Stimulated activated CD4-positive, alpha-beta T cell treated with anti-CD3 and anti-CD28 coated beads, Interleukin-1b, Interleukin-23, amount 100 ng/mL, for 1 hour (primary cell): ENCODE measurements at places on chromosomes 12 and 14.

GRCh38 chr14:106694638-106695393 lies 1168.4 kb downstream of the TMEM121 start:
- DNase-seq = peak; percentile 55

DNA sequence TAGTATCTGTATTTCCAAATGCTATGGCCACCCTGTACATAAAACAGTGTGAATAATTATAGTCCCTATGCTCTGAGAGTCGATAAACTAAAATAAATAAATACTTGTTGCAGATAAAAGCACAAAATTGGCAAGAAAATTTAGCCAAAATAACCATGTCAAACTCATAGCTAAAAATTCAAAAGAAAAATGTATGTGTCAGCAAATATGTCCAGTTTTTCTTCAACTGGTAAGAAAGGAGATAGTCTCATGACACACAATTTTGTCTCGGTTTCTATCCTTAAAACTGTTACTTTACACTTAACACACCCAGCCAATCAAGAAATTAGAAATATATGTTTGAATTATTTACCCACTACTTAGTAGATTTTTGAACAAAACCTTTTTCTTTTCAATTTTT lies 145.6 kb upstream of the FSCB start:
- DNase-seq = no peak

GRCh38 chr14:93535537-93535936 lies 104.8 kb downstream of the UNC79 start:
- DNase-seq = no peak

DNA sequence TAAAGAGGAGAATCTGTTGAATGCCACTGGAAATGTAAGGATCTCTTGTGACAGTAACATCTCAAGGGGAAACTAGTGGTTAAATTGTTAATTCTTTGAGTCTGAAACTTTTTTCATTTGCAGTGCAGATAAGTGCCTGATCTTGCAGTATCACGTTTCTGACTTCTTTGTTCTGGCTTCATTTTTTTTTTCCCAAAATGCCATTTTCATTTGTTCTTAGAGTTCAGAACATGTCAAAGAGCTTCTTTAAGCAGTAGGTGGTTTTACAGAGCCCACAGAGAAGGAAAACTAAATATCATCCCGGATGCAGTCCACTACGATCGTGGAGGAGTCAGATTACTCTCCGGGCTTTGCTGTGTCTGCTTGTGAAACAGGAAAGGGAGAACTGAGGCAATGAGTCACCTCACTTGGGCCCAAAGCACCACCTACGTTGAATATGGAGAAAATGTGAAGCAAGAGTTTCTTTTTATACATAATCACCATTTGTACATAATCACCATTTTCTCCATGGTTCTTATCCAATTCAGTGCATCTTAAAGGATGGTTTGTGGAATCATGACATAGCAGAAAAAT lies 43.9 kb downstream of the HMGA2 start:
- DNase-seq = no peak

DNA sequence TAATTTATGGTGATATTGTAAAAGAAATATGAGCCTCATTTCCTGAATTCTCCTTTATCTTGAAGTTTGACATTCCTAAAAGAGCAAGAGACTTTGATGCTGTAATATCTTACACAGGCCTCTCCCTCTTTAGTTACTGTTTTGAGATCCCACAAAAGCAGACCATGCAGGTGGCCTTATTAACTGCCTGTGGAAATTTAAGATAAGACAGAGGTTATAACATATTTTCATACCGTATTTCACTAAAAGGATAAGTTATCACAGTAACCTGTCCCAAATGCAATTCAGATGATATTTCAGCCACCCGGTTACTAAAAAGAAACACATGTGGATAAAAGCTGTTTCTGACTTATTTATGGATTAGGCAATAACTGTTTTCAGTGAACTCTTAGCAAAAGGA lies 150.1 kb downstream of the NAV3 start:
- DNase-seq = no peak

DNA sequence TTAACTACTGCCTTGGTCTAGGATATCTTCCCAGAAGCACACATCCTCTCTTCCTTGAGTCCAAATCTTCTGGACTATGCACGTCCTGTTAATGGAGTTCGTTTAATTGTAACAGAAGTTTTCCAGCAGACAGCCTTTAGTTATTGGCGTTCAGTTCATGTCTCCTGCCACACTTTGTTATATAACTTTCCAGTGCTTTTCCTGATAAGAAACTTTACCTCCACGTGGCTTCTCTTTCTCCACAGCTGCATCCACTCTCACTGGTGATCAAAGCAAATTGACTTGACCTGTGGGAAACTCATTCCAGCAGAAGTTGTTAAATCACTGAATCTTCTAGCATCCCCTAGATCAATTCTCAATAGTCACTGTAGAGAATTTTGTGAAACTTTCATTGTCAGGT lies 19.0 kb downstream of the PTPN21 start:
- DNase-seq = no peak

DNA sequence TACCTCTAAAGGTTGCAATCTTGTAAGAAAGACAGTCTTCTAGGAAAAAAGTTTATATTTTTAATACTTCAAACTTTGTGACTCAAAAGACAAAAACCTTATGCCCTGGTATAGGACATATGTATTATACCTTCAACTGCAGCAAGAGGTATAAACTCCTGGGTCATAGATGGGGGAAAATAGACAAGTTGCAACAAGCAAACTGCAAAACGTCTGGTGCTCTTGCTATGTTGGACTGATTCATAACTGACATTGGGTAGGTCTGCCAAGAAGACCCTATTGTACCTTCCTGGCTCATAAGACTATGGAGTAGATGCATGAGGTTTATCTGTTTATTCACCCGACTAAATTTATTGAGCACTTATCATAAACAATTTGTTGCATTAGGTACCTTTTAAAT lies 40.9 kb downstream of the BEST3 start:
- DNase-seq = no peak

DNA sequence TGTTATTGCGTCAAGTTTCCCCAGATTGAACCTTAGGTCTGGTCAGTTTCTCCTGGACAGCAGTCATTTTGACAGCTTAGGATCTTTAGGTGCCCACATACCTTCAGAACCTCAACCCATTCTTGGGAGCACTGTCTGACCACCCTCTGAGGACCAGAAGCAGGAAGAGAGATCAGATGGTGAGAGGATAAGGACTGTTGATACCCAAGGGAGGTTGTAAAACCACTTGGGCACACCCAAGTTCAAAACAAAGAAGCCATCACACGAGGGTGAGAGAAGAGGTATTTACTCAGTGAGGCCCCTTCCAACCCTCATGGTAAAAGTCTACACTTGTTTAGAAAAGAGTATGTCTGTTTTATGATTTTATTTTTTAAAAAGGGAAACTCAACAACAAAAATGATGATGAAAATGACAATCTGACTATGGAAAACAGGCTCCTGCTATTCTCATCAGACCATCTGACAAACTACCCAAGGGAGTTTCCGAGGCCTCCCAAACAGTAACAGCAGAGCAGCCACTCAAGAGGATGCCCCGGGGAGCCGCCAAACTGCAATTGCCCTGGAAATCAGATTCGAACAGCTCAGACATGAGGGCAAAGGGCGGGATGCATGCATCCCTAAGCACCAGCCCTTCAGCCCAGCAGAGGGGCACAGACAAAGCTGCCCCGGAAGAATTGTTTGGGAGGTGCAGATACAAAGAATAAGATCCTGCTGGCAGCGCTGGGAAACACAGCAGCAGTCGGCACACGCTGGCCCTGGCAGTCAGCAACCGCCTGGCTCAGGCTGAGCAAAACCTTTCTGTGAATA lies 162.6 kb upstream of the PLEKHG7 start:
- DNase-seq = no peak

GRCh38 chr12:97555547-97556187 lies 93.1 kb downstream of the RMST start:
- DNase-seq = no peak

DNA sequence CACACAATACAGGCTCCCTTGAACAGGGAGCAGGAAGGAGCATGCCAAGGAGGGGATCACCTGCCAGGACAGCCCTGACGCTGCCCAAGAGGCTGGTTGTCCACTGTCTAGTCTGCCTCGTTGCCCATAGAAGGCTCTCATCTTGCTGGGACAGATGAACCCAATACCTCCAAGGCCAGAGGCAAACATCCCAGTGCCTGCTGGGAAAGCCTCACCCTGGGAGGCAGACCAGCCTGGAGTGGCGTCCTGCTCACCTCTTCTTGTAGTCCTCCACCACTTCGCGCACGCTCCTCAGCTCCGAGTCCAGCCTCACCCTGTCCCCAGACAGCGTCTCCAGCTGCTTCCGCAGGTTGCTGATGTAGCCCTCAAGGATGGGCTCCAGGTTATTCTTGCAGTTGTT lies 2.4 kb downstream of the KRT73 start:
- no peak for DNase-seq

DNA sequence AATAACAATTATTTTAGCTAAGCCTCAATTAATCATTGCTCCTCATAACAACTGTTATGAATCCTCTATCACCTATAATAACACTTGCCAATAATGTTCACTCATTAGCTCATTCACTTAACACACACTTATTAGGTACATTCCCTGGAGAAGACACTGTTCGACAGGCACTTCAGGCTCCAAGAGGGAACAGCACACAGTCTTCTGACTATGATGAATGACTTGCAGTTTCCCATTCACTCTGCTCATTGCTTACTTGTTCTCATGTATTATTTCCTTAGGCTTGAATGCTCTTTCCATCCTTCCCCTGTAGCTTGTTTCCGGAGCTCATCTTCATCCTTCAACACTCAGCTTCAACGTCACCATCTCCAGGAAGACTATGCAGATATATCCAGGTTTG lies 437.3 kb downstream of the TMEM132D start:
- DNase-seq = no peak

DNA sequence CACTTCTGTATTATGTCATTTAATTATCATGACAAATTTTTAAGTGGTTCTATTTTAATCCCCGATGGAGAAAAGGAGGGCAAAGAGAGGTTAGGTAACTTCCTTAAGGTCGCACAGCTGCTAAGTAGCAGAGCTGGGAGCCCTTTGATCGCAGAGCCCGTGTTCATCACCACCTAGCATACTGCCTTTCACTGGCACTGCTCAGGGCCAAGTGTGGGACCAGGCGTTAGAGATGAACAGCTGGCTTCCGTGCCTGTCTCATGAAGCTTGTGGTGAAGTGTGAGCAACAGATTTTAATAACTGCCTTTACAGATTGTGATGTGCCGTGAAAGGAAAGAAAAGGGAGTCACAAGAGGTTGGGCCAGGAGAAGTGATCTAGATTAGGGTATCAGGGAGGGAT lies 273.6 kb downstream of the AKAP6 start:
- DNase-seq = no peak

- DNase-seq = no peak
Observed at GRCh38 chr12:66497008-66497897, 181.6 kb downstream of the GRIP1 start.

DNA sequence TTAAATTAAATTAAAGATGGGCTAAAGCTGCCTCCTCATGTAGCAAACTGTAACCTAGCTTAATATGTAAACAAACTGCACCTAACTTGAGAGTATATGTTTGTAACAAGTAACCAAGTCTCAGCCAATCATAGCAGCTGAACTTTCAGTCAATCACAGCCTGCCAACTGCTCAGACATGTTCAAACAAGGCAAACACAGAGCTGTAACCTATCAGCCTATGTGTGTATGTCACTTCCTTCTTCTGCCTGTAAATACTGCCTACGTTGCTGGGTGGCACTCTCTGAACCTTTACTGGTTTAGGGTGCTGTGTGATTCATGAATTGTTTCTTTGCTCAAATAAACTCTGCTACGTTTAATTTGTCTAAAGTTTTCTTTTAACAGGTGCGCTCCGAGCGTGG lies 2.9 kb downstream of the SERPINA6 start:
- DNase-seq = no peak

DNA sequence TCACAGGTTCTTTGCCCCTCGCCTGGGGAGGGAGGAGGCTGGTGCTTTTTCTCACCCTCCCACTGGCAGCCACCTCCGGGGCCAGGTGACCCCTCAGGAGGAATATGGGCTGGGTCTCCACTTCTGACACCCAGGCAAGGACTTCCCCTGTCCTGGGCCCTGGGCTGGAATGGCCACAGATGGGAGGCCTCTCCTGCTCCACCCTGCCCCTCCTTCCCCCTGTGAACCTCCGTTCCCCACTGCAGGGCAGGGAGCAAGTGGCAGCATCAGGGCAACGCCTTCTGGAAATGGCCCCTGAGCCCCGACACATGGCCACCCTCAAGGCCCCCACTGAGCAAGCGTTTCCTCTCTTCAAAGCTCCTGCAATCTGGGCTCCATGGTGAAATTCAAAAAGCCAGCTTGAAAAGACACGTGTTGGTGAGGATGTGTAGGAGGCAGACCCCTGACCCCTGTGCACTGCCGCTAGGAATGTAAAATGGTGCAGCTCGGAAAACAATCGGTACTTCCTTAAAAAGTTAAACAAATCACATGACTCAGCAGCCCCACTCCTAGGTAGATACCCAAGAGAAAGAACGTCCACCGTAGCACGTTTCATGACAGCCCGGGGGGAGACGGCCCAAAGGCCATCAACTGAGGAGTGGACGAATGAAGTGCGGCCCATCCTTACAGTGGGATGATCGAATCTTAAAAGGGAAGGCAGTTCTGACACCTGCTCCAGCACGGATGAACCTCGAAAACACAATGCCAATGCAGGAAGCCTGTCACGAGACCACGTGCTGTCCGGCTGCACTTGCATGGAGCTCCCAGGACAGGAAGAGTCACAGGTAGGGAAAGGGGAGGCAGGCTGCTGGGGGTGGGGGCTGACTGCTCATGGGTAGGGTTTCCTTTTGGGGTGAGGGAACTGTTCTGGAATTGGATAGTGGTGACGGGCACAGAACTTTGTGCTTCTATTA lies 11.5 kb downstream of the XRCC3 start:
- DNase-seq = no peak

GRCh38 chr12:127830065-127830460 lies 436.9 kb upstream of the TMEM132C start:
- no peak for DNase-seq

DNA sequence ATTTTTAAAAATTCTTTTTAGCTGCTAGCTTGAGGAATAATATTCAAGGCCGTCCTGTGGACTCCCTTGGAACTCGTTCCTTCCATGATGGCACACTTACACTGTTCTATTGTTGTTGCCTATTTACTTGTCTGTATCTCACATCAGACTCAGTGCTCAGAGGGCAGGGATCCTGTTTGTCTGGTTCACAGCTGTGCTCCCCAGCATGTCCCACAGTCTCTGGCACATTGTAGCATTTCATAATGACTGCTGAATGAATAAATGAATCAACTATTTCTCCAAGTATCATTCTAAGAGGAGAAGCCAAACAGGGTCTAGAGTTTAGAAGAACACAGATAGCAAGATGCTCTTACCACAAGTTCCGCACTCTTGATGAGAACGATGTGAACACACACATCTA lies 48.0 kb downstream of the NTN4 start:
- DNase-seq = no peak

- no peak for DNase-seq
Observed at GRCh38 chr12:79162948-79163347, 298.4 kb downstream of the SYT1 start.
